ENCODE measurements at places on chromosomes 3 and 15. TPM values are rescaled to one million over a fixed set of nuclear protein-coding genes. Genes with fewer than 3 reads are reported as not detected.

The IQCH gene
- total RNA-seq: 7.0 TPM

The PLCL2 gene
- 10.6 TPM for total RNA-seq

The CLRN1 gene
- total RNA-seq: not detected

The SLC2A2 gene
- not detected for total RNA-seq

The PDHB gene
- total RNA-seq: 122 TPM

The CPLX3 gene
- not detected for total RNA-seq

The AP3B2 gene
- 0.22 TPM for total RNA-seq

The PPM1L gene
- 0.77 TPM for total RNA-seq

The FSTL1 gene
- 921 TPM for total RNA-seq

The CRABP1 gene
- total RNA-seq: not detected

The PLSCR5 gene
- total RNA-seq: not detected

The CDCP1 gene
- total RNA-seq: 27.7 TPM

The TERC gene
- total RNA-seq: 759 TPM

The NRROS gene
- total RNA-seq: 3.0 TPM

The PSTPIP1 gene
- 0.11 TPM for total RNA-seq

The DUSP7 gene
- 8.6 TPM for total RNA-seq

The CYP1A1 gene
- not detected for total RNA-seq

The LPP gene
- total RNA-seq: 111 TPM

The ONECUT1 gene
- 0.12 TPM for total RNA-seq

The ERICH6 gene
- total RNA-seq: not detected

The ZNF502 gene
- 5.8 TPM for total RNA-seq

The CHDH gene
- 0.44 TPM for total RNA-seq

The KLHL6 gene
- total RNA-seq: under 0.01 TPM

The SCG5 gene
- 3.2 TPM for total RNA-seq

The TRH gene
- not detected for total RNA-seq

The TRMT10C gene
- 23.9 TPM for total RNA-seq

The LARP6 gene
- 174 TPM for total RNA-seq

The MORF4L1 gene
- total RNA-seq: 363 TPM

The HTR3C gene
- not detected for total RNA-seq

The ZNF774 gene
- 1.1 TPM for total RNA-seq

The TGM4 gene
- not detected for total RNA-seq

The MGLL gene
- total RNA-seq: 25.1 TPM

The GPR149 gene
- total RNA-seq: not detected
